ENCODE measurements at places on chromosomes 16 and 17.

DNA sequence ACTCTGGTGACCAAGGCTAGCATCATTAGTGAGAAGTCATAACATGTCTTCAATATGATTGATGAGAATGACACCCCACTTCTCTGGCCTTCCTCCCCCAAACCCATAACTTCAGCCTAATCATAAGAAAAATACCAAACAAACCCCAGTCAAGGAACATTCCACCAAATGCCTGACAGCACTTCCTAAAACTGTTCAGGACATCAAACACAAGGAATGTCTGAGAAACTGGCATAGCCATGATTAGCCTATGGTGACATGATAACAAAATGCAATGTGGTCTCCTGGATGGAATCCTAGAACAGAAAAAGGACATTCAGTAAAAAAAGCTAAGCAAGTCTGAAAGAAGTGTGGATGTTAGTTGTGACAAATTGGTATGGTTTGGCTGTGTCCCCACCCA lies 24.7 kb upstream of the TBX4 start:
- DNase-seq: no peak

DNA sequence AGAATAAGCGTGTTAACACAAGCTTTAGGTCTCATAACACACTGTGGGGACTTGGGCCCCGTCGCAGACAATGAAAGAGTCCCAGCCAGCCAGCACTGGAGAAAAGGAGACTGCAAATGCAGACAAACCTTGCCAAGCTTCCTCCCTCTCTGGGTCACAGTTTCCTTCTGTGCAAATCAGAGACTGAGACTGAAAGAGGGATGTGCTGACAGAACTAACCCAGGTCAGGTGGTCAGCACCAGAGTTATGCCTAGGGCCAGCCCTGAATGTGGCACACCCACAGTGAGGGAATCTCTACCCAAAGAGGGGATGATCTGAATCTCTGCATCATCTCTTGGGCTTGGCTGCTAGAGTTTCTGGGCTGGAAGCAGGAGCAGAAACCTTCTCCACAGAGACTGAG lies 282.3 kb upstream of the CCL2 start:
- DNase-seq: no peak

DNA sequence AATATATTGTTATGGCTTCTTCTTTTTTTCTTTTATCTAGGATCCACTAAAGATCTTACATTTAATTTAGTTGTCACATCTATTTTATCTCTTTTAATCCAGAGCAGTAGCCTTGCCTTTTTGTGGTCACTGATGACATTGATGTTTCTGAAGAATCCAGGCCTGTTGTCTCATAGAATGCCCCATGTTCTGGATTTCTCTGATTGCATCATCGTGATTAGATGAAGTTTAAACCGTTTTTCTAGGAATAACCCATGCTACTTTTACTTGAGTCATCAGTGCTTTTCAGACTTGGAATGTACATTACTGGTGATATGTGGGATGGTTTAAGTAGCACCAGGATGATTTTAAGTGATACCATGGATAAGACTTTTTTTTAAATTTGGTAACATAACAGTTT lies 106.4 kb upstream of the CES5A start:
- DNase-seq: no peak

DNA sequence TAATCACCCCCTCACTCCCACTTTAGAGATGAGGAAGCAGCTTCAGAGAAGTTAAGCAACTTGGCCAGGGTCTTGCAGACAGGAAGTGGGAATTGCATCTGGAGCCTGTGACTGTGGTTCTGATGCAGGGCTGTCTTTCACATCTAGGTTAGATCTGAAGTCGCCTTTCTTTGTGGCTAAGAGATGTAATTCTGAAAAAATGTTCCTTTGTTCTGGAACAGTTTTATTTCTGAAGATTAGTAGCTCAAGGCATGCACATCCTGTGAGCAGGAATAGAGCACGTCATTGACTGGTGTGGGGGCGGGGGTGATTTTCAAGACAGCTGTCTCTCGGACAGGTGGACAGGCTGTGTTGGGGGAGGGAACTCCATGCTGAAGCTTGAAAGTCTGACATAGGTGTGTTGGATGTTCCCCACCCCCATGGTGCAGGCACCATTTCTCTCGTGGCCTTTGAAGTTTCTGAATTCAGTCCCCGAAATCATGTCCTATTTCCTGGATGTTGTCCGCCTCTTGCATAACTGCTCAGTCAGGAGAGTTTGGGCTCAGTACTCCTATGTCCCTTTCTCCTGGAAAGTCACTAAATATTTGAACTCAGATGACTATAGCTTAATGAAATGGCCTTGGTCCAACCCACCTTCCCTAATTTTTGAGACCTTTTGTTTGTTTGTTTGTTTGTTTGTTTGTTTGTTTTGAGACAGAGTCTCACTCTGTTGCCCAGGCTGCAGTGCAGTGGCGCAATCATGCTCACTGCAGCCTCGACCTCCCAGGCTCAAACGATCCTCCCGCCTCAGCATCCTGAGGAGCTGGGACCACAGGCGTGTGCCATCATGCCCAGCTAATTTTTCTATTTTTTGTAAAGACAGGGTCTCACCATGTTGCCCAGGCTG lies 21.0 kb upstream of the HERPUD1 start:
- no peak for DNase-seq

DNA sequence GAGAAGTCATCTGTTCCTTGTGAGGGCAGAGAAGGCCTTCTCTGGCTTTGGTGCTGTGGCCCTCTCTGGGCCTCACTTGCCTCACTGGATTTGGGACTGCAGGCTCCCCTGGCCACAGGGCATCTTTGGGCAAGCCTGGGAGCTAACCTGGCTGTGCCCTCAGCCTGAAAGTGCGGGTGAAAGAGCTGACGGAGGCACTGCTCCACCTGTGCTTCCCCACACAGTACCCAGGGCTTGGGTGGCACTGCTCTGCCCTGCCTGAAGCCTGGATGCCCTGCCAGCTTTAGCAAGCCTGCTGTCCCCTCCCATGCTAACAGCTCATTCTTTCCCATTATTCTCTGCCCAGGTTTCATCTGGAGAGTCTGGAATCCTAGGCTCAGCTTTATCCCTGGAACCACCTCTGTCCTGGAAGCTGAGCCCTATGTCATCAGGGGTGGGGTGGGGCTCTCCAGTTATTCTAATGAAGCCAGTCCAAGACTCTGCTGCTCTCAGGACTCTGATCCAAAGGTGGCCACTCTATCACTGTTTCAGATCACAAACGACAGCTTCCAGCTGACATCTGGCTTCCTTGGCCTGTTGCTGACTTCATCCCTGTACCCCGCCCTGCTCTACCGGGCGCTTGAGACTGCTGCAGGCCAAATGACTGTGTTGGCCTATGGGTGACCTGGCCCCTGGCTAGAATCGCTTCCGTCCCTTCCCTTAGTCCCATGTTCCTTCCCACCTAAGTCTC lies 29.3 kb downstream of the HIC1 start:
- no peak for DNase-seq

GRCh38 chr17:34358631-34359030 lies 2.4 kb downstream of the CCL13 start:
- no peak for DNase-seq

DNA sequence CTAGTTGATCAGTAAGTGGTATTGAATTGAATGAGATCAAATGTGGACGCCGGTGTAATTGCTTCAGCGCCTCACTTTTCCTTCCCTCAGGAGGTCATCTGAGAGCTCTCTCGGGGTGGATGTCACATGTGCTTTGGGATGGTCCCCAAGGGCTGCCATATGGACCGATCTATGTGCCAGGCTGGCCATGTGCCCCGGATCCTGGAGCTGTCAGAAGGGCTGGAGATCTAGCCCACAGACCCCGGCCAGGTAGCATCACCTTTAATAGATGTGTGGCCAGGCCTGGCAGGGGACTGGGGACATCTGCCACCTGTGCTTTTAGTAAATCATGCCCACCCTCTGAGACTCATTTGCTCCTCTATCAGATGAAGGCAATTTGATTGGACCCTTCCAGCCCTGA lies 95.3 kb upstream of the CRHR1 start:
- DNase-seq: no peak

GRCh38 chr17:69346766-69347165 lies 19.8 kb upstream of the ABCA5 start:
- DNase-seq: no peak

- DNase-seq: no peak
Measured at GRCh38 chr17:79046916-79047280, 22.9 kb downstream of the C1QTNF1 start.

DNA sequence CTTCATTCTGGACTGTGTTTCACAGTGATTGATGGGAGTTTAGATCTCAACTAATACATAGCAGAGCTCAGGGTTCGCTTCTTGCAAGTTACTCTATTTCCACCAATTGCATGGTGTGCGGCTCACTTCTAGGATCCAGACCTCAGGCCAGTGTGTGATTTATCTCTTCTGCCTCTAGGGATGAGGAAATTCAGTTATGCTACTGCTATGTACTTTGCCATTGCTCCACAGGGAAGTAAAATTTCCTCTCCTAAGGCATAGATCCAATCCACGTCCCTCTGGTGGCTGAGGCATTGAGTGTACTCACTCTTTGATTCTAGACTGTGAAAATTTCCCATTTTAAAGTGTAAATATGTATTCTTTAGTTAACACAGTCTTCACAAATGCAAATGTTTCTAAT lies 214.1 kb downstream of the HS3ST3B1 start:
- no peak for DNase-seq

DNA sequence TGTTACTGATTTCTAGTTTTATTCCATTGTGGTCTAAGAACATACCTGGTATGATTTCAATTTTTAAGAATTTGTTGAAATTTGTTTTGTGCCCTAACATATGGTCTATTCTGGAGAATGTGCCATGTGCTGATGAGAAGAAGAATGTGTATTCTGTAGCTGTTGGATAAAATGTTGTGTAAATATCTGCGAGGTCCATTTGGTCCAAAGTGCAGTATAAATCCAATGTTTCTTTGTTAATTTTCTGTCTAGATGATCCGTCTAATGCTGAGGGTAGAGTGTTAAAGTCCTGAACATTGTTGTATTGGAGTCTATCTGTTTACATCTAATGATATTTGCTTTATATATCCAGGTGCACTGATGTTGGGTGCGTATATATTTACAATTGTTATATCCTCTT lies 9.9 kb downstream of the ACSM3 start:
- no peak for DNase-seq

DNA sequence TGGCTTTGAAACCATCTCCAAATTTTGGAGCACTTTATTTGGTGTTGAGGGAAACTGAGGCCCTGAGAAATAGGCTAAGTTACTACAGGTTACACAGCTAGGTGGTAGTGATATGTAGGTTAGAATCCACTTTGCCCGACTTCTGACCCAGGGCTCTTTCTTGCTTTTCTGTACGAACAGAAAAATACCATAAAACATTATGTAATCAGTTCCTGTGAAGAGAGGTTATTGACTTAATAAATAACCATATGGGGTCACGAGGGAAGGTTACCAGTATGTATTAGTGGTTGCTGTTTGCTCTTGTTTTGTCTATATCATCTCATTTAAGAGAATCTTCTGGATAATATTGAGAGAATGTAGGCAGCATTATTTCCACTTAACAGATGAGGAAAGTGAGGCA lies 172.2 kb upstream of the MAF start:
- DNase-seq: no peak

DNA sequence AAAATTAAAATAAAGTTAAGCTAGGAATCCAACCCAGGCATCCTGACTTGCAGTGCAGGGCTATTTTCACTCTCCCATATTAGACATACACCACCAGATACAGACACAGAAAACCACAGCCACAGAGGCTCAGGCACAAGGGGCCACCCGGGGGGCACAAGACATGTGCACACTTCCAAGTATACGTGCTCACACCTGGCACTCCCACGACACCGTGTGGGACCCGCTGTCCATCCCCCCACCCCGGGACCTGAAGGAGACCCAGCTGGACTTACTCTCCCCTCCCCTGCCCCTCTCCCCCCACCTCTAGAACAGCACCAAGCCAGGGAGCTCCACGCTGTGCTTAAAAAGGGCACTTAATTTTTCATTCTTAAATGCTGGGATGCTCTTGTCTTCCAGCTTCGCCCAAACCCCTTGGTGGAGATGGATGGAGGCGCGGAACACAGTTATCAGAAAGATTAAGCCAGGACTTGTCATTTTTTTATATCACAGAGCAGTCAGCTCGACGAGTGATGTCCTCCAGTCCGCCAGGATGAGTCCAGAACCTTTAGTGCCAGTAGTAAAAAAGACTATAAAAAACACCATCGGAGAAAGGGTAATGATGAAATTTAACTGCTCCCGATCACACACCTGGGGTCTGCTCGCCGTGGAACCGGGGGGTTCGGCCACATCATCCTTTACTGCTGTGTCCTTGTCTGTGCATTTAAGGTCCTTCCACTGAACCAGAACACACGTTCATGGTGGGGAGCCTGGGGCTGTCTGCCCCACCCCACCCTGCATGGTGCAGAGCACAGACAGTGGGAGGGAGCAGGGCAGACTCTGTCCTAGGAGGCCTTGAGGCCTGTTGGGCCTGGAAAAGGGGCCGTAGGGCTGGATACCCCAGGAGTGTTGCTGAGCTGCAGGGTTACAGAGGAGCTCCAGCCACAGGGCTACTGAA lies 73.3 kb upstream of the LHX1 start:
- DNase-seq: no peak

GRCh38 chr16:49706620-49707355 lies 149.1 kb downstream of the ZNF423 start:
- no peak for DNase-seq

DNA sequence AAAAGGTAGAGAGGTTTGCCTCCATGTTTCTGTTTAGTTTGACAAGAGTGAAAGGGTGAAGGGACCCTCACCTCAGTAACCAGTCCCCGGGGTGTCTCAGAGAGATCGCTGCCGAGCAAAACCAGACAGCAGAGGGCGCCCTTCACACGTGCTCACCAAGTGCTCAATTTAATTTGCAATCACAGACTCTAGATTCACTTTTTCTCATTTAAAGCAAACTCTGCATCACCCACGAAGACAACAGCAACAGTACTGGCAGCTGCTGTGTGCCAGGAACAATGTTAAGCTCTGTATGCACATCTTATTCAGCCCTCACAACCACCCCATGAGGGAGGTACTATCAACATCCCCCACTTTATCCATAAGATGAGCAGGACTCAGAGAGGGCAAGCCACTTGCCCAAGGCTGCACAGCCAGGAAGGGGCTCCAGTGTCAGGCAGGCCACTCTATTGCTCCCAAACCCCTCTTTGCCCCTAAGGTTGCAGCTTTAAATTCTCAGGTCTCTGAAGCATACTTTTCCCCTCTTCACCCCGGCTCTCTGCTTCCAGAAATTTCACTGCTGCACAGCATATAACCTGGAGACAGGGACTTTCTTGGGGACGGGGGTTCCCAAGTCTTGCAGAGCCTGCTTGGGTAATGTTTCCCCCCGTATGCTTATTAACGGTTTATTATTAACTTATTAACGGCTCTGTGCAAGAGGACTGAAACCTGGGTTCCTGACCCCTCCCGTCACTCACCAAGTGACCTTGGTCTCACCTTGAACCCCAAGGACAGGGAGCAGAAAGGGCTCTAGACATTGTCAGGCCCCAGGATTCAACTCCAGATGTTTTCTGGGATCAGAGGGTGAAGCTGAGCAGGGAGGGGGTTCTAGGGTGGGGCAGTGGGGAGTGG lies 70.9 kb downstream of the CNGB1 start:
- peak; percentile 73 for DNase-seq

DNA sequence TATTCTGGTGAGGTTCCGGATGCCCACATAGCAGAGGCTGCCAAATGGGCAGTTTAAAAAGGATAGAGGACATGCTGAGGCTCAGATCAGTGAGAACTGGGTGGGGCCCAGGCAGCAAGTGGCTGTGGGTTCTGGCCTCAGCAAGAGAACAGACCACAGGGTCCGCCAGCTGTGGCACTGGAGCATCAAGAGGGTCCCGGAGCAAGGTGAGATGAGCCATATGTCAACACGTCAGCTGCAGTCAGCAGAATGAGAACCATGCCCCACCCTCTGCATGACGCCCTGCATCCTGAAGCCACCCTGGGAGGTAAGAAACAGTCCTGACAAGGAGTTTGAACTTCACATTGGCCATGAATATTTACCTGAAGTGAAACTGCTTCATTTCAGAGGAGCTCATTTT lies 20.1 kb upstream of the CCL5 start:
- DNase-seq: no peak

Data from T-helper 1 cell (primary cell).